ENCODE measurements at places on chromosomes 4 and X.
A peak's percentile ranks its signal among the peaks of the same experiment; 100 is the strongest.

GRCh38 chrX:13755254-13755653 lies 20.7 kb downstream of the OFD1 start:
- no peak for DNase-seq

DNA sequence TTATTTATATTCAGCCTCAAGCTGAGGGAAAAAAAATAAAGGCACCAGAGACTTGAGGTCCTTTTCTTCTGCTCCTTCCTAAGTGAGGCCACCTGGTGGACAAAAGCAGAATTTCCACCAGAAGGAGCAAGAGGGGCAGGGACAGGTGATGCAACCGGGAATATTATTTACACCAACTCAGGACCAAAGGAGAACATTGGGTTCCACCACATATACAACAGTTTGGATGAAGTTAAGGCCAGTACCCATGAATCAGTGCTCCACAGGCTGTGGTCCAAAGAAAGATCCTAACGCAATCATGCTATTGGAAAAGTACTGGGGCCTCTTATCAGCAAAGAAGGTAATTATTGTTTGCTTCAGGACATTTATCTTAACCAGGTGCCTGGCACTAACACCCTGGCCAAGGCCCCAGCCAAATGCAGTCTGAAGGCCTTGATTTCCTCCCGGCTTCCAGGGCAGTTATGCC lies 57.4 kb downstream of the TSC22D3 start:
- DNase-seq, result peak; percentile 51

- no peak for DNase-seq
Measured at GRCh38 chrX:45788315-45788714, 587.6 kb upstream of the DIPK2B start.

GRCh38 chr4:162644346-162644745 lies 480.5 kb upstream of the FSTL5 start:
- no peak for DNase-seq

DNA sequence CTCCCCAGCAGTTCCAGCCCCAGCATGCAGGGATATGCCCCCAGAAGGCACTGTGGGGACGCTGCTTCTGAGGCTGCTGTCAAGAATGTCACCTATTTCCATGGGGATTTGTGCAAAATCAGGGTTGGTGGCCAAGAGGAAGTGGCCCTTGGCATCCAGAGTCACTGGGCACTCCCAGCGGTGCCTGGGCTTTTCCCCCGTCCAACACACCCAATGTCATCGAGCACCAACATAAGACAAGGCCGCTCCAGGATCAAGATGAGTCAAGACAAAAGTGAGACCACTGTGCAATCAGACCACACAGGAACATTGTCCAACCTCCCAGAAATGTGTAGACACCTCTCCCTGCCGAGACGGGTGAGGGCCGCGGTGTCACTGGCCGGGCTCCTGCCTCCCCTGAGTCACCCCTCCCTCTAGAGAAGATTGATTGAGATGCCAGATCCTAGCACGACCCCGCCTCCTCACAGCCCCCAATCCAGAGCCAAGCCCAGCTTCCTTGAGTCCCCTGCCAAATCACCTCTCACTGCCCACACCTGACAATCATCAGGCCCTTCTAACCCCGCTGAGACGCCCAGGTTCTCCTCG lies 194.3 kb downstream of the AFAP1 start:
- no peak for DNase-seq

GRCh38 chrX:31747411-31747810 lies 675.6 kb upstream of the FTHL17 start:
- DNase-seq, result no peak
